ENCODE measurements at places on chromosomes 4 and X.

DNA sequence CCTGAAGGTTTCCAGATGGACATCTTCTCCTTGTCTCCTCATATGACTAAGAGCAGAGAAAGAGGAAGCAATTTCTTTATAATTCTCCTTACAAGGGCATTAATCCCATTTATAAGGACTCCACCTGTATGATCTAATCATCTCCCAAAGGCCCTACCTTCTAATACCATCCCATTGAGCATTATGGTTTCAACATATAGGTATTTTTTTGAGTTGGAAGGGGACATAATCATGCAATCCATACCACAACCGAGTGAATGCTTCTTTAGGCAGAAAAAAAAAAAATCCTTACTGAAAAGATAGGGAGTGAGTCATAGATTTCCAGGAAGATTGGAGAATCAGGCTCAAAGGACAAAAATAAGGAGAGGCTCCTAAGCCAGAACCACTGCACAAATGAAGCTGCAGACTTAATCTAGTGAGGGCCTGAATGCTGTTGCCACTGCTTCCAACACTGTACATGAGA, 312.5 kb upstream of the HS3ST1 start:
- no peak for DNase-seq

- DNase-seq, result no peak
Observed at GRCh38 chr4:22876270-22876669, 183.5 kb downstream of the GBA3 start.

DNA sequence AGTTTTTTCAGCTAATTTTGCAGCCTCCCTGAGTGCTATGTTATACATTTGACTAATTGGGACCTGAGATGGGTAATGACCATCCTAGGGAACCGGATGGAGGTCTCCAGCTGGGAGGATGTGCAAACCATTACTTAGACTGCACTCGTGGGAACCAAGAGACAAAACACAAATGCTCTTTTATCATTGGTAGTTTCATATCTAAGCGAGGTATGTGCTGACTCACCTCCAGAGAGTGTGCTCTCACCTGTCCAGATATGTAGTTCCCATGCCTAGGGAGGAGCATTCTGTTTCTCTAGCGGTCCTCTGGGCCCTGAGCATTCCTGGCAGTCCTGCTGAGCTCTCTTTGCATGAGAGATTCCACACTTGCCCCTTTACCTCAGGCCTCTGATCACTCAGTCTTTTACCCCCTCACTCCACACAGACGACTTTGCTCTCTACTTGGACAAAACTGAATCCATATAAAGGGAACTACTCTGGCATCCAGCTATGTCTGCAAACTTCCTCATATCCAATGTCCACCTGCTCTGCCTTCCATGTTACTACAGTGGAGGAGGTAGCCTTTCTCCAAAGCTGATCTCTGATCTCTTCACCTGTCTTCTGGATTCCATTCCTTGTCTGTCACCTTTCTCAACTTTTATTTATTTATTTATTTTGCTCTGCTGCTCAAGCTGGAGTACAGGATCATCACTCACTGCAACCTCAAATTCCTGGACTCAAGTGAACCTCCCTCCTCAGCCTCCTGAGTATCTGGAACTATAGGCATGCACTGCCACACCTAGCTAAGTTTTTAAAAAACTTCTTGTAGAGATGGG, 88.4 kb downstream of the LRP2BP start:
- DNase-seq, result no peak

DNA sequence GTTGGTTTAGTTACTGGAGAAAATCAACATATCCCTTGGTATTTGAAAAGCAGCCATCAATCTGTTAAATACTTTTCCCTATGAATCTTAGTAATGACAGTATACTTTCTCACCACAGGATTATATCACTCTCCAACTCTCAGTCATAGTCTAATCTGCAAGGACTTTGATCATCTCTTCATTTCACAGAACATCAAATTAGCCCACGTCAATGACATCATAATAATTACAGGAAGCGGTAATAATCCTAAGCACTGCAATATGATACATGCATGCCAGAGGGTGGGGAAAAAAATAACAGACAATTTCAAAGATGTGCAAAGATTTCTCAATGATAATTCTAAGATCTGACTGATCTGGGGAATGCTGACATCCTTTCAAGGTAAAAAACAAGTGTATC, 404.1 kb downstream of the GPM6A start:
- no peak for DNase-seq

DNA sequence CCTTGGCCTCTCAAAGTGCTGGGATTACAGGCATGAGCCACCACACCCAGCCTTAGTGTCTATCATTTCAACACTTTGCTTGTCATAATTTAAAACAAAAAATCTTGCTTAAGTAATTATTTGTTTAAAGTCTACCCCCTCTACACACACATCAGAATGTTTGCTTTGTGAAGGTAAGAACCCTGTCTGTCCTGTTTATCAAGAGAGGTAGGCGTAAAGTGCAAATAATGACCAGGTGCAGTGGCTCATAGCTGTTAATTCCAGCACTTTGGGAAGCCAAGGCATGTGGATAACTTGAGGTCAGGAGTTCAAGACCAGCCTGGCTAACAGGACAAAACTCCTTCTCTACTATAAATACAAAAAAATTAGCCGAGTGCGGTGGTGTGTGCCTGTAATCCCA, 326.7 kb upstream of the CLNK start:
- DNase-seq, result no peak

- DNase-seq, result no peak
Observed at GRCh38 chr4:121688701-121689100, 8.1 kb downstream of the ANXA5 start.

DNA sequence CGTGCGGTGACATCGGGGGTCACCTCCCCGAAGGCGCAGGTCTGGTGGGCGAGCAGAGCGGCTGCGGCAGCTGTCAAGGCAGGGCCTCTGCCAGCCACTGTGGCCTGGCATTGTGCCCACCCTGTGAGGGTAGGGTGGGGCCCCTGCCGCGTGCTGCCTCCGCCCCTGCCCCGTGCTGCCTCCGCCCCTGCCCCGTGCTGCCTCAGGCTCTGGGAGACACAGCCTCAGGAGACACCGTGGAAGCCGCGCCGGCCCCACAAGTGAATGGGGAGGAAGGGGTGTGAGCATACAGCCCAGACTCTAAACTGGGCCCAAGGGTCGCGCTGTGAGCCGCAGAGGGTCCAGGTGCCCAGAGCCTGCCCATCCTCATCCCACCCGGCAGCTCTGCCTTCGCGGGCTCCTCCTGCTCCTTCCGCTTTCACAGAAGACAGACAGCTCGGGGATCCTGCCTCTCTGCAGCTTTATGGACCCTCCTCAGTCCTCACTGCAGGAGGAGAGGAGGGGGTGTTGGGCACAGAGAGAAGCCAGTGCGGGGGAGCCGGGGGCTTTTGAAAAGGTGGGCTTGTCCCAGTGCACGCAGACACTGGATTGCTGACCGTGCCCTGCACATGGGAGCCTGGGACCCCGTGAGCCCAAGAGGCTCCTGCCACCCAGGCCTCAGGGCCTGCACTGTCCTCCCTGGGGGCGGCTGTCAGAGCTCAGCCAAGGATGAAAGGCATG, 27.4 kb downstream of the PCGF3 start:
- no peak for DNase-seq

GRCh38 chr4:95761426-95761825, 78.5 kb upstream of the PDHA2 start:
- DNase-seq, result no peak

DNA sequence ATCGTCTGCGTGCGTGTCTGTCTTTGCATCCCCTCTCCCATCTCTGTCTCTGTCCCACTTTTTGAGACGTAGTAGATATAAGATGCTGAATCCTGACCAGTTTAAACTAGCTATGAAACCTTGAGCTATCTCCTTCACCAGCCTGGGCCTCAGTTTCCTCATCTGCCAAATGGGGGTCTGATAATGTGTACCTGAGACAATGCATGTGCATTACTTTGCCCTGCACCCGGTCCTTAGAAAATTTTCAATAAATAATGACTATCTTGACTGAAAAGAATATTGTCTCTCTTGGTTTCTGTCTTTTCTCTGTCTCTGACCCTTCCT, 602 bp downstream of the KANTR start:
- DNase-seq, result no peak

- DNase-seq, result no peak
Observed at GRCh38 chr4:155143512-155143911, 64.9 kb upstream of the NPY2R start.

- DNase-seq, result peak; percentile 12
Observed at GRCh38 chr4:85370400-85371032, 104.4 kb upstream of the ARHGAP24 start.
